Type B pancreatic cell (in vitro differentiated cells): ENCODE measurements at places on chromosomes 6 and 20.

GRCh38 chr20:63840405-63840828 lies 9.4 kb upstream of the ZBTB46 start:
- H3K4me3 ChIP-seq = peak overlapping the region; percentile 13
- peak overlapping the region; percentile 66 for H3K27ac ChIP-seq
- H3K4me1 ChIP-seq = peaks cover 10% of the 10 kb centered on the region
- no peaks in the 10 kb centered on the region for H3K36me3 ChIP-seq
- DNase-seq = no peak

DNA sequence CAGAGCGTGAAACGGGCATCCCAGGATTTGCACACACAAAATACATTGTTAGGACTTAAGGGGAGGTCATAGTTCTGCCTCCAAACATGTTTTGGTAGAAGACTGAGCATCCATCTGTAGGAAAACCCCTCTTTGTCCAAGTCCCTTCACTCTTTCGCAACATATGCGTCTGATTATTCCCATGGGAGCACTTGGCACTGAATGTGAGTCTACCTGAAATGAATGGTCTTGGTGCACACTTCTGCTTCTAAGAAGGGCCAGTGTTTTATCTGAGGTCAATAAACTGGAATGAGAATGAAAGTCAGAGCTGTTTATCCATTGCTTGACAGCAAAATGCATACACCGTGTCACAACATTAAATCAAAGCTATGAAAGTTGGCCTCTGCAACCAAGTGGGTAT lies 33.0 kb downstream of the GJA10 start:
- DNase-seq = no peak
- no peak overlapping the region for H3K4me3 ChIP-seq
- H3K27ac ChIP-seq = no peak overlapping the region
- H3K27me3 ChIP-seq = no peaks in the 10 kb centered on the region
- peaks cover 3% of the 10 kb centered on the region for H3K36me3 ChIP-seq

- peaks cover 27% of the 10 kb centered on the region for H3K4me1 ChIP-seq
- DNase-seq = no peak
- no peak overlapping the region for H3K27ac ChIP-seq
- no peaks in the 10 kb centered on the region for H3K27me3 ChIP-seq
- H3K4me3 ChIP-seq = no peak overlapping the region
These were observed 120.6 kb downstream of the AKAP7 start for GRCh38 chr6:131255911-131256310.

- peaks cover 17% of the 10 kb centered on the region for H3K36me3 ChIP-seq
- H3K4me3 ChIP-seq = no peak overlapping the region
- no peaks in the 10 kb centered on the region for H3K4me1 ChIP-seq
- no peaks in the 10 kb centered on the region for H3K27me3 ChIP-seq
- DNase-seq = no peak
- no peak overlapping the region for H3K27ac ChIP-seq
These were observed 66.4 kb downstream of the DZANK1 start for GRCh38 chr20:18400460-18400859.

DNA sequence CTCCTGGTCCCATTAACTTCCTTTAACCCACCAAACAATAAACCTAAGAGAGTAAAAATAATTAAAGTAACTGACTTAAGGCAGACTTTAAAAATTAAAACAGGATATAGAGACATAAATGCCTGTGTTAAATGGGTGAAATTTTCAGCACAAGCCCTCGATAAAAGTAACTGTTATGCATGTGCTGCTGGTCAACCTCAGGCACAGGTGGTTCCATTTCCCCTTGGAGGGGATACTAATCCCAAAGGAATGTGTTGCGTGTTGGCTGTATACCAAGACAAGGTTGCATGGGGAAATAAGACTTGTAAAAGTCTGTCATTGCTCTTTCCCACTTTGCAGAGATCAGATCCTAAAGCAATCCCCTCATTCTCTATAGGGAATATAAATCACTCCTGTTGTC lies 25.8 kb downstream of the HLA-A start:
- H3K27ac ChIP-seq = no peak overlapping the region
- no peak overlapping the region for H3K4me3 ChIP-seq
- no peak for DNase-seq
- H3K27me3 ChIP-seq = peaks cover 25% of the 10 kb centered on the region
- peaks cover 31% of the 10 kb centered on the region for H3K4me1 ChIP-seq

DNA sequence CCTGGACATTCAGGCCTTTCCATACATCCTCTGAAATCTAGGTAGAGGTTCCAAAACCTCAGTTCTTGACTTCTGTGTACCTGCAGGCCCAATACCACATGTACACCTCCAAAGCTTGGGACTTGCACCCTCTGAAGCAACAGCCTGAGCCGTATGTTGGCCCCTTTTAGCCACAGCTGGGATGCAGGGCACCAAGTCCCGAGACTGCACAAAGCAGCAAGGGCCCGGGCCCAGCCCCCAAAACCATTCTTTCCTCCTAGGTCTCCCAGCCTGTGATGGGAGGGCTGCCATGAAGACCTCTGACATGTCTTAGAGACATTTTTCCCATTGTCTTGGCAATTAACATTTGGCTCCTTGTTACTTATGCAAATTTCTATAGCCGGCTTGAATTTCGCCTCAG lies 107.4 kb upstream of the FRMD1 start:
- no peak for DNase-seq
- H3K36me3 ChIP-seq = no peaks in the 10 kb centered on the region
- no peak overlapping the region for H3K27ac ChIP-seq
- no peak overlapping the region for H3K4me3 ChIP-seq

DNA sequence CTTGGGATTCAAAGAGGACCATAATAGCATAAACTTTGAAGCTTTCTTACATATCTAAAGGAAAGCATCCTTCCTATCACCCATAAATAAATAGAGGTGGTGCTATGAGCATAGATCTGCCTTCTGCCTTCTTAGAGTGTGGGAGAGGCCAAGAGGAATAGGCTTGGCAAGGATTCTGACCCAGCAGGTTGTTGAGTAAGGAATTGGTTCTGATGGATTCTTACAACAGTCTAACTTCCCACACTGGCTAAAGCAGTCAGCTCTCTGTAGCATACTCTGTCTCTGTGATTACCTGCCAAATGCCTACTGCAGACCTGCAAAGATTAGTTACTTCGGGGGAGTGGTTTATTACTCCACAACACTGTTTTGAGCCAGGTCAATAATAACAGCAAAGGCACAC lies 198.0 kb upstream of the RAB32 start:
- DNase-seq = no peak
- H3K4me1 ChIP-seq = no peaks in the 10 kb centered on the region
- no peaks in the 10 kb centered on the region for H3K36me3 ChIP-seq
- H3K27ac ChIP-seq = no peak overlapping the region

- H3K36me3 ChIP-seq = peaks cover 19% of the 10 kb centered on the region
- DNase-seq = no peak
- H3K27ac ChIP-seq = no peak overlapping the region
These were observed 15.4 kb upstream of the ERVFRD-1 start for GRCh38 chr6:11126876-11127275.

DNA sequence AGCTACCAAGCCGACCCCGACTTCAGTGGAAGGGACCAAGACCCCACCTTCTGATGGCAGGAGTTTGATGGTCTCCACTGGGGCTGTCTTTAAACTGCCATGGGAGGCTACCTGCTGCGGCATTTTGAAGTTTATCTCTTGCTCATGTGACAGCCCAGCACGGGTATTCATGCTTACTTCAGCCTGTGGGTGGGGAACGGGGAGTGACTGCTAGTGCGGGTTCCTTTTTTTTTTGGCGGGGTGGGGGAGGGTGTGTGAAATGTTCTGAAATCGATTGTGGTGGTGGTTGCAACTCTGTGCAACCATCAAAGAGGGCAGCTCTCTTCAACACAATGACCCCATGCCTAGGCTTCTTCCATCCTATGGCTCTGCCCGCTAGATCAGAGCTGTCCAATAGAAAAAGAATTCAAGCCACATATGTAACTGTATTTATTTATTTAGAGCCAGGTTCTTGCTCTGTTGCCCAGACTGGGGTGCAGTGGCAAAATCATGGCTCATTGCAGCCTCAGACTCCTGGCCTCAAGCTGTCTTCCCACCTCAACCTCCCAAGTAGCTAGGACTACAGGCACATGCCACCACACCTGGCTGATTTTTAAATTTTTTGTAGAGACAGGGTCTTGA lies 53.7 kb downstream of the PPP1R16B start:
- H3K27ac ChIP-seq = no peak overlapping the region
- H3K27me3 ChIP-seq = peaks cover 33% of the 10 kb centered on the region
- no peak overlapping the region for H3K4me3 ChIP-seq

DNA sequence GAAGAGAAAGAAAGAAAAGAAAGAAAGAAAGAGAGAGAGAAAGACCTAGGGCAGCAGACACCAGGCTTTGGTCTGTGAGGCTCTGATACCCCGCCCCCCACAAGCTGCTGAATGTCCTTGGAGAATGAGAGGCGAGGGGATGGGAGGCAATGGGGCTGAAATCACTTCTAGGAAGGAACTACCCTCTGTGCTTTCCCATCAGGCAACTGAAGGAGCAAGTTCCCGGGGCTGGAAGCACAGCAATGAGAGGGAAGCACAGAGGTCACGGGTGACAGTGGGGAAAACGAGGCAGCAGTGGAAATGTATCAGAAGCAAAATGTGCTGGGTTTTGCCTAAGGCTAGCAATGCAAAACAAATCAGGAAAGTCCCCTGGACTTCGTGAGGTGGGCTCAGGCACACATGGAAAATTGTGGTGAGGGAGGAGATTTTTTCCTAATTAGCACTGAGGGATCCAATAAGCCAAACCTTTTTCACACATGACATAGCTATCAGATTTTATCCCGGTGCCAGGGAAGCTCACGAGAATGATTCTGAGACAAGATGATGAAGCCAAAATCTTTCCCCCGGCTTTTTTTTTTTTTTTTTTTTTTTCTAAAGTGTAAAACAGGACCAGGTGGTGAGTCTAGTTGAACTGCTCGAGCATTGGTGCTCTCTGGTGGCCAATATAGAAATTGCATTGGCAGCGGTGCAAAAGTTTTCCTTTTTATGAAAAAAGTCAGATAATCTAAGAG lies 16.8 kb upstream of the ARFGEF2 start:
- no peaks in the 10 kb centered on the region for H3K36me3 ChIP-seq
- peaks cover 22% of the 10 kb centered on the region for H3K27me3 ChIP-seq
- H3K27ac ChIP-seq = no peak overlapping the region
- H3K4me3 ChIP-seq = peak overlapping the region; percentile 35

- no peak overlapping the region for H3K27ac ChIP-seq
- H3K4me3 ChIP-seq = no peak overlapping the region
- no peaks in the 10 kb centered on the region for H3K36me3 ChIP-seq
- no peak for DNase-seq
- peaks cover 5% of the 10 kb centered on the region for H3K27me3 ChIP-seq
These were observed 49.0 kb upstream of the STX16 start for GRCh38 chr20:58602124-58602523.

DNA sequence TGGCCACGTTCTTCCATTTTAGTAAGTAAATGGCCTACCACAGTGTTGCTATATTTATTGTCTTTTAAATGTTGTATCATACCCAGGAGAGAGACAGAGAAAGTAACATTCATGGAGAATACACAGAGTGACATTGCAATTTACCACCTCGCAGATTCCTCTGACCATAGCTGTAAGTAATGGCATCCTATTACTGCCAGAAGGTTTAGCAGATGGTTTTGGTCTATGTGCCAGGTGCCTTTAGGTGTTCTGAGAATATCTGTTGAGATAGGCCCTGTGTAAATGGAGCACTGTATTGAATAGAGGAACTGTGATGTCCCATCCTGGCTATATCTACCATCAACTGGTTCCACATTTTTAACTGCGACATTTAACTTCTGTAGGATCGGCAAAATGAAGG lies 559.6 kb downstream of the KIF16B start:
- no peaks in the 10 kb centered on the region for H3K4me1 ChIP-seq
- DNase-seq = no peak
- no peak overlapping the region for H3K4me3 ChIP-seq
- H3K27me3 ChIP-seq = no peaks in the 10 kb centered on the region
